ENCODE measurements at places on chromosomes 12 and 14. TPM values are rescaled to one million over a fixed set of nuclear protein-coding genes. Genes with fewer than 3 reads are reported as not detected.

The SMCO2 gene
- total RNA-seq, result not detected

- peaks cover 9% of the 10 kb centered on the region for H3K4me1 ChIP-seq
- peaks cover 12% of the 10 kb centered on the region for H3K27me3 ChIP-seq
- H3K4me3 ChIP-seq, result no peak overlapping the region
- no peak for DNase-seq
- no peak overlapping the region for H3K27ac ChIP-seq
Measured at GRCh38 chr14:95495538-95496025, 20.9 kb downstream of the SYNE3 start.

DNA sequence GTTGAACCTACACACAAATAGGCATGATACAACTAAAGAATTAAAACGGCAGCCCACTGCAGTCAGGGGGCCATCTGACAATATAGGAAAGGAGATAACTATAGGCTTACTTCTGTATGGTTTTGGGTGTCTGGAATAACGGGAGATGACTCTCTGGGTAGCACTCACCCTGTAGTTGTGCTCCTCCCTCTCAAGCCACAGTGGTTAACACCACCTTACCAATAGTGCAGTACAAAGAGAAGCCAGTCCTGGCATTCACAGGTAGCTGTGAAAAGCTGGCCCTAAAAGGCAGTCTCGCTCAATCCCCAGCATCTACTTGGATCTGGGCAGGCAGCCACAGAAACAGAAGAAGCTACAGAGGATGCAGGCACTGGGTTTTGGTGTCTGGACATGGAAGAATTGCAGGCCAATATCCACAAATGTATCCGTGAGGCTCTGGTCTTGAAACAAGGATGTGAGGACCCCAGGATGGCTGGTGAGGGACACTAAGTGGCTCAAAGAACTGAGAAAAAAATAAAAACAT is 93.0 kb downstream of the DPF3 start:
- H3K36me3 ChIP-seq, result no peaks in the 10 kb centered on the region
- no peaks in the 10 kb centered on the region for H3K4me1 ChIP-seq
- H3K27ac ChIP-seq, result no peak overlapping the region
- no peaks in the 10 kb centered on the region for H3K27me3 ChIP-seq
- H3K4me3 ChIP-seq, result no peak overlapping the region

GRCh38 chr14:56759633-56760032 is 50.6 kb downstream of the OTX2 start:
- H3K4me3 ChIP-seq, result no peak overlapping the region
- H3K27me3 ChIP-seq, result peaks cover 15% of the 10 kb centered on the region
- no peak overlapping the region for H3K27ac ChIP-seq
- H3K36me3 ChIP-seq, result no peaks in the 10 kb centered on the region

- H3K27me3 ChIP-seq, result no peaks in the 10 kb centered on the region
- H3K4me1 ChIP-seq, result peaks cover 11% of the 10 kb centered on the region
- DNase-seq, result no peak
- H3K4me3 ChIP-seq, result no peak overlapping the region
Measured at GRCh38 chr14:20686386-20687143, 2.0 kb upstream of the ANG start.

GRCh38 chr12:64407342-64408223 is 3.4 kb downstream of the XPOT start:
- no peak overlapping the region for H3K4me3 ChIP-seq
- peaks cover 10% of the 10 kb centered on the region for H3K36me3 ChIP-seq
- H3K27ac ChIP-seq, result no peak overlapping the region
- no peaks in the 10 kb centered on the region for H3K27me3 ChIP-seq

- H3K36me3 ChIP-seq, result no peaks in the 10 kb centered on the region
- no peaks in the 10 kb centered on the region for H3K4me1 ChIP-seq
- H3K27me3 ChIP-seq, result no peaks in the 10 kb centered on the region
- H3K27ac ChIP-seq, result no peak overlapping the region
Measured at GRCh38 chr12:116331876-116332275, 54.4 kb upstream of the MED13L start.

DNA sequence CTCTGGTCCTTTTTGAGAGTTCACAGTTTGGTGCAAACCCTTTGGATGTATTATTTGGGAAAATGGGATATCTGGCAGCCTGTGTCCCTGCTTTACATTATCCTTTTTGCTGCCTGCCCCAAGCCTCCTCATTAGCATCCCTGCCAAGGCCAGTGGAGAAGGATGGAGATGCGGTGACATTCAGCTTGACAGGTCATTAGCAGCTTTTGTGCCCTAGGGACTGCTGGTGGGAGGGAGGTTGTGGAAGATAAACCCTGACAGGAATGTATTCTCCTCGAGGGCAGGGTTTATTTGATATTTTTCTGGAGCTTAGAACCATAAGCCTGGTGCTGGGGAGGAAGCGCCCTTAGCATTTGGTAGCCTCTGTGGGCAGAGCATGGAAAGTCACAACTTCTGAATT is 49.3 kb downstream of the PTPN11 start:
- no peaks in the 10 kb centered on the region for H3K27me3 ChIP-seq
- H3K27ac ChIP-seq, result no peak overlapping the region
- no peak for DNase-seq
- peaks cover 23% of the 10 kb centered on the region for H3K36me3 ChIP-seq
- peaks cover 10% of the 10 kb centered on the region for H3K4me1 ChIP-seq

The SLC2A13 gene
- 7.4 TPM for total RNA-seq

The IGF1 gene
- total RNA-seq, result 66.9 TPM

DNA sequence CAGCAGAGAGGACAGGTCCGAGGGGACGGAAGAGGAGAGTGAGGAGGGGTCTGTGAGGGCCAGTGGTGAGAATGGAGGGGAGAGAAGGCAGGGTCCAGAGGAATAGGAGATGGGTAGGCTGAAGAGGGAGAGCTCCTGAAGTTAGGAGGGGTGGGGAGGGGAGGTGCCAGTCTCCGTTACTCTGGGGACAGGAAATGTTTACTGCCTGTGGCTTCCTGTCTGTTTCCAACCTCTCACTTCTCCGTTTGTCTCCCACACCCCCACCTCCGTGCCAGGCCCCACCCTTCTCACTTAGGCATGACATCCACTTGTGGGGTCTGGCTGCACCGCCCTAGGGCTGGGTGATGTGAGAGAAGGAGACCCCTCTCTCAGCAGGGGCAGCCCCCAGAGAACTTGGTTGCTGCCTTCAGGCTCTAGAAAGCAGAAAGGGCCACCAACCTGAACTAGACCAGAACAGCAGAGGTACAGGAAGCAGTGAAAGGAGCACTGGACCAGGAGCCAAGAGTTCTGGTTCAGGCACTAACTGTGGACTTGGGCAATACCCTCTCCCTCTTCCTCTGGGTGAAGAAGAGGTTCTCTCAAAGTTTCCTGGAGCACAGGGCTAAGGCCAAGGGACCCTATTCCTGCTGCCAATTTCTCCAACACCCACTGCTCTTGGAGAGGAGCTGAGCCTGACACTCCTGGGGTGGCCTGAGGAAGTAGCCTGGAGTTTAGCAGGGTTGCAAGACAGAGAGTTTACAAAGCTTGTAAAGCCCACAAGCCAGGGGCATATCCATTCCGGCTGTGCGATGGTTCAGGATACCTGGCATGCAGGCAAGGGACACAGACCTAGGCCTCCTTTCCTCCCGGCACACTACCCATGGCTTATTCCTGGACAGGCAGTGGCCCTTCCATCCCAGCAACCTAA is 5.5 kb downstream of the ITGA5 start:
- H3K27ac ChIP-seq, result no peak overlapping the region
- H3K4me1 ChIP-seq, result peaks cover 12% of the 10 kb centered on the region
- H3K27me3 ChIP-seq, result no peaks in the 10 kb centered on the region
- H3K36me3 ChIP-seq, result peaks cover 6% of the 10 kb centered on the region
- no peak overlapping the region for H3K4me3 ChIP-seq
- DNase-seq, result no peak
